ENCODE measurements at places on chromosomes 5 and 9.

- DNase-seq: no peak
Observed at GRCh38 chr9:13718086-13718485, 438.6 kb upstream of the MPDZ start.

GRCh38 chr9:91146391-91147019 lies 215.2 kb downstream of the AUH start:
- no peak for DNase-seq

- peak; percentile 22 for DNase-seq
Observed at GRCh38 chr9:112348257-112349007, 15.0 kb upstream of the PTBP3 start.

DNA sequence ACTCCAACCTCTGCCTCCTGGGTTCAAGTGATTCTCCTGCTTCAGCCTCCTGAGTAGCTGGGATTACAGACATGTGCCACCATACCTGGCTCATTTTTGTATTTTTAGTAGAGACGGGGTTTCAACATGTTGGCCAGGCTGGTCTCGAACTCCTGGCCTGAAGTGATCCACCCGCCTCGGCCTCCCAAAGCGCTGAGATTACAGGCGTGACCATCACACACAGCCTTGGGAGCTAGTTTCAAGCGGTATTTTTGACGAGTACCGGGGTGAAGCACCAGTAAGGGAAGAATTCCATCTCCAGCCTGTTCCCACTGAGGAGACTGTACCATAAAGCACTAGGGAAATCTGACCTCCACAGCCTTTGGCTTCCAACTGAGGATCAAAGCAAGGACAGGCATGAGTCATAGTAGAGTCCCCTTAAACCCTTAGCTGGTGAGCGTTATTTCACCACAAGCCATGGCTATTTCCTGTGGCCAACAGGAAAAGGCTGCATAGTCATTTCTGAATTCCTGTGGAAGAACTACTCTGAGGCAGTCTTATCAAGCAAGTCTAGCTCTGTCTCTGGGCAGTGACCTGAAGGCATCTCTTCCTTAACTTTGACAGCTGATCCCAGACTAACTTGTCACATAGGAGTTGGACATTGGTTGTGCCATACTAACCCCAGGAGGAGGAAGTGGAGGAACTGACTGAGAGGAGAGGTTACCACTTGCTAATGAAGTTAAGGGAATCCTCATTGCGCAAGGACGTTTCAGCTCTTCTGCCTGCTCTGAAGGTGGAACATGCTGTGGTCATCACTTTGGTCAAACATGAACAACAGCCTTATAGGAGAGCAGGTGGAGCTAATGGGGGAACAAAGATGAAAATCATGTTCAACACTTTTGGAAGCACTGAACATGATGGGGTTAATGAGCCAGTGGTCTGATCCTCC lies 85.8 kb upstream of the DMRT1 start:
- no peak for DNase-seq
